ENCODE measurements at places on chromosomes 16 and 17. TPM values are rescaled to one million over a fixed set of nuclear protein-coding genes. Genes with fewer than 3 reads are reported as not detected.

Gene MSI2
- 96.8 TPM for total RNA-seq

Gene WDR81
- total RNA-seq: 46.2 TPM

DNA sequence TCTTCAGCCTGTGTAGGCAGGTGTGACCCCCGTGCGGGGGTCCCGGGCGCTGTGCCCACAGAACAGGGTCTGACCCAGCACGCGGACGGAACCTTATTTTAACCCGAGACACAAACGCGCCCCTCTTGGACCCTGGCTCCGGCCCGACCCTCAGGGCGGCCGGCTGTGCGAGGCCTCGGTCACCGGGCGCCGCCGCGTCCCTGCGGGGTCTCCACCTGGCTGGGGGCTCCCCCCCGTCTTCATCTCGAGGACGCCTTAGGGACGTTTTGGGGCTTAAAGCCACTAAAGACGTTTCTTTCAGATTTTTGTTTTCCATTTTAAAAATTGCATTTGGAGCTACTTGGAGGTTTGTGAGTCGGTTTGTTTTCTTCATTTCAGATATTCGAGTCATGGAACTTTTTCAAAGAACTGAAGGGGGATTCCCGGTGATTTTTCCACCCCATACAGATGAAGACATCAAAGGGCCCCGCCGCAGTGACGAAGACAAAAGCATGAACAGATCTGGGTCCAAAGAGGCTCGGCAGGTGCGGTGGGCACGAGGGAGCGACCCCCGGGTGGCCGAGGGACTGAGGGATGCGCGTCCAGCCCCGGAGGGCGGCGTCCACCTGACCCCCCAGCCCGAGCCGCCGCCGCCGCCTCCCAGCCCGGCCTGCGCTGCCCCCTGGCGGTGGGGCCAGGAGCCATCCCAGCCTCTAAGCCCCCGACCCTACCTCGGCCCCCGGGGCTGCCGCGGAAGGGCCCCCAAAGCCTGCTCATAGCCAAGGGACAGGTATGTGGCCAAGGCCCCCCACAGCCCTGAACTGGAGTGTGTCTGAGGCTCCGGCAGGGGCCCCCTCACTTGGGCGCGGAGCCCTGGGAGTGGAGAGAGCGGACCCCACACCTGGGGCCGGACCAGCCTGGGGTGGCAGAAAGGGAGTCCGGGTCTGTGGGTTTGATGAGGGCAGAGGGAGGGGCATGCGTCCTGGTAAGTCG lies 3.8 kb upstream of the CD7 start:
- peak; percentile 93 for DNase-seq

- no peak for DNase-seq
These were observed 214.0 kb downstream of the CDH11 start for GRCh38 chr16:64907844-64908243.

- DNase-seq: no peak
These were observed 581.5 kb upstream of the CA10 start for GRCh38 chr17:52740006-52740405.

DNA sequence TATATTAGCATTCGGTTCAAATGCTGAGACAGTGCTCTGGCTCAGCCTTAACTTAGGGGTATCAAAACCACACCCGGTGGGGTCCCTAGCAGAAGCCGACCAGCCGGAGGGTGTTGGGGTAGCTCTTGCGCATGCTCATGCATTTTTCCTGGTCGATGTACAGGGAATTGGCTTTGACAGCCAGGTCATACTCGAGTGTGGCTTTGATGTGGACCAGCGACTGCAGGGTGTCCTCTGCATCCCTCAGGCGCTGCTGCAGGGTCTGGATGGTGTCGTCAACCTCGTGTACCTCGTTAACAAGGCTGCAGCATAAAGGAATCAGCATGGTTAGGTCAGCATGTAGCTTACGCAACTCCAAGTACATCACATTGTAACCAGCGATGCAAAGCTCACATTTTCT lies 37.5 kb downstream of the TEKT3 start:
- DNase-seq: no peak
